ENCODE measurements at places on chromosomes 2 and 18.

DNA sequence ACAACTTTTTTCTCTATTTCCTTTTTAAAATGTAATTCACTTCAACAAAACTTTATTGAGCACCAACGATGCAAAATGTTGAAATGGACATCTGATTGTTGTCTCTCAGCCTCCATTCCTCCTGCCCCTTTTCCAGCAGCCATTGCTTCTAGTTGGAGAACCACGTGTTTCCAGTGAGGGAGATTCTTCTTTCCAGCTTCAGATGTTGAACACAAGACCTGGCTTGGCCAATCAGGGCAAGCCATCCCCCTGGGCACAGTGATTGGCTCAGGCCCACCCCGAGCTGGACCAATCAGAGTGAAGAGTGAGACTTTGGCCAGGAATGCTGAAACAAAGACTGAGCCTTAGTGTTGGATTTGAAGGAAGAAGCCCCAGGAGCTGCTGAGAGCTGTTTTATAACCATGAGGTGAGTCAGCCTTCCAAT, 59.0 kb downstream of the E2F6 start:
- DNase-seq: no peak

DNA sequence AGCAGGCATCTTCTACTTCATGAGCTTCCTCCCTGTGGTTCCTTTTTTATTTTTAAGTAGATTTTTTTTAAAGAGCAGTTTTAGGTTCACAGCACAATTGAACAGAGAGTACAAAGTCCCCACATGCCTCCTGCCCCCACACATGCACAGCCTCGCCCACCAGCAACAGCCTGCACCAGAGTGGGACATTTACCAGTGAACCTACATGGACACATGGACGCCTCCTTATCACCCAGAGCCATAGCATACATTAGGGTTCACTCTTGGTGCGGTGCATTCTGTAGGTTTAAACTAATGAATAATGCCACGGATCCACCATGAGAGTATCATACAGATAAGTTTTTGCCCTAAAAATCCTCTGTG, 40.9 kb downstream of the HS1BP3 start:
- DNase-seq: no peak

DNA sequence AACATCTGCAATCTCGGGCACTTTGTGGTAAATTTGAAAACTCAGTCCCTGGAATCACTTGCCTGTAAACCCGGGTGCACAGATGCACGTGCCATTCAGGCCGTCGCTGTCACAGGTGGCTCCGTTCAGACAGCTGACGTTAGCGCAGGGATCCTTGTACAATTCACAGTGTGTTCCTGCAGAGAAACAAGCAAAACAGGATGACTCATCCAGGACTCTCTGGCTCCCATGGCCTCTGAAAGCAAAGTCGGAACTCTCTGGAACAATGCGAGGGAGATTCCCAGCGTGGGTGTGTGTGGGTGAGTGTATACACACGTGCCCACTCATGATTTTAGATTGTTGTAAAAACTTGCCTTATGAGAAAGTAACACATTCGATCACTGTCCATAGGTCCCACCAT, 136.1 kb upstream of the PID1 start:
- DNase-seq: no peak

GRCh38 chr18:78772360-78773302, 207.0 kb upstream of the SALL3 start:
- DNase-seq: no peak

GRCh38 chr18:36511791-36512352, 214.4 kb downstream of the FHOD3 start:
- no peak for DNase-seq

DNA sequence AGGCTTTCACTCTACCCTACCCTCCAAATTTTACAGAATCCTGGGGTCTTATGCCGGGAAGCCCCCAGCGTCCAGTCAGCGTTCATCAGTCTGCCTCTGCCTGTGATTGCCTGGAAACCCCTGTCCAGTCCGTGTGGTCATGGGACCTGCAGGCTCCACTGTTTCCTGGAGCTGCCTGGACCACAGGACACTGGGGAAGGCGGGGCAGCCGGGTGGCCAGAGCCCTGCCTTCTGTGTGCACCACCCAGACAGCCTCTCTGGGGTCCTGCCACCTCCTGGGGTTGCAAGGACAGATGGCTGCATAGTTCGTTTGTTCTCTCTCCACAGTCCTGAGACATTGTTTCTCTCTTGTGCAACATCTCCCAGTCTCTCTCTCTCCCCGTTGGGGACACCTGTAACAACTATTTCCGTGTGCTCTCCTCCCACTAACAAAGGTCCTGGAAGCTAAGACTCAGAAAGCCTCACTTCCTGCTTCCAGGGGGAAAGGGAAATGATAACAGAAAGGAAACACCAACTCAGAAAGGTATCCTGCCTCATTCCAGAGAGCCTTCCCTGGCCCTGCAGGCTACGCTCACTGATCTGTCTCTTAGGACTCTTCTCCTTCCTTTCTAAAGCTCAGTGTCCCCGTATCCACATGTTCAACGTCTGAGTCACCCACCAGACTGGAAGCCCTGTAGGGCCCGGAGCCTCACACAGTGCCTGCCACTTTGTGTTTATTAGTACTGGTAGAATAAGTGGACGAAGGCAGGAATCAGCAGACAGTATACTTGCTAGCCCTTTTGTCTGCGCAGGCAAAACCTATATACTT, 192.8 kb upstream of the RAB12 start:
- DNase-seq: no peak

- DNase-seq: no peak
Observed at GRCh38 chr2:133886735-133887675, 318.7 kb upstream of the NCKAP5 start.

DNA sequence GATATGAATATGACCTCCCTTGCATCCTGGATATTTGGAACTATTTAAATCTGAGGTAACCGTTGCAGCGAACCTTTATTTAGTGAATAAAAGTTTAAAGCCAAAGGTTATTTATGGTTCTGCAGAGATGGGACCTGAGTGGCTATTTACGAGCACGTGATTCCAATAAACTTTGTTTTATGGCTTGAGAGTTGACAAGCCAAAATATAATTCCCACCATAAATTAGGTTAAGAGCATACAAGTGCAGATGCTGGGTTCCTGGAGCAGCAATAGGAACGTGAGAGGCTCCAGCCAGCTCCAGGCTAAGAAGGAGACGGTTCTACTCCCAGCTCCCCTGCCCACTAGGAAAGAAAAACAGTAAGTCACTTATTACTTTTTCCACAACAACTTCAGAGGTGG, 5.2 kb upstream of the HOXD4 start:
- no peak for DNase-seq

GRCh38 chr2:38438133-38438882, 61.2 kb upstream of the ATL2 start:
- no peak for DNase-seq

DNA sequence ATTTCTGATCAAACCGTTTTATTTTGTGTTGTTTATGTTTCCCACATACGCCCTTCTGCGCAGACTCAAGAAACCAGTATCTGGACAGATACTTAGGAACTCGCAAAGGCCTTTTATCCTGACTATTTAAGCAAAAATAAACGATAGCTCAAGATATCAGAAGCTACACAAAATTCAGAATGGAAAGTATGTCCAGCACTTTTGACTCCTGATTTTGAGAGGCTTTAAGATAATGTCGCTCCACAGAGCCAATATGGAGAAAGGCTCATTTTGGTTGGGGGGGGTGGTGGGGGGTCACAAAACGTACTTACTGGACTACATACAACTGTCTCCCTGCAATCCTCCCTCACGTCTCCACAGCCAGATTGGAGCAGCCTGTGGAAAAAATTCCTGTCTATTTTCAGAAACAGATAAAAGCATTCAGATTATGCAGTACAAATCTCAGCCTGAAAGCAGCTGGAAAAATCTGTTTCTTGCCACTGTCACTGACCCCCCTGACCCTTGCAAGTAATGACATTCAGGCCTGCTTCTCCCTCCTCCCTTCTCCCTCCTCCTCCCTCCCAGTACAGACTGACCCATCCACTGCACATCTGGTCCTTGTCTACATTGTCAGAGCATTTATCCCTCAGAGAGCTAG, 34.9 kb upstream of the LCLAT1 start:
- DNase-seq: no peak

DNA sequence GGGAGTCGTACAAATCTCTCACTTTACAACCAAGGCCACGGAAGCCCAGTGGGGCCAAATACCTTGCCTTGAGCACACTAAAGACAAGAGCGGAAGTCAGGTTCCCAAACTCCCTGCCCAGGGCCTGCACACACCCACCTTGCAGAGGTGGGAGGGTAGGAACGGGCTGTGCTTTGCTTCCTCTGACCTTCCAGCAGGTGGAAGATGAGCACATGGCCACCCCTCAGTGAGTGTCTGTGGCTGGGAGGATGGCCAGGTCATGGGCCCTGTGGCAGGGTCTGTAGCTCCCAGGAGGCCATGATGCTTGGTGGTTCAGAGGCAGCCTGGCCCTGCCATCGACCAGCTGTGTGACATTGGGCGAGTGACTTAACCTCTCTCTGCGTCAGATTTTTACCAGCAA, 218.2 kb downstream of the ZBTB7C start:
- DNase-seq: no peak

GRCh38 chr2:69797836-69798289, 31.6 kb upstream of the GMCL1 start:
- no peak for DNase-seq

DNA sequence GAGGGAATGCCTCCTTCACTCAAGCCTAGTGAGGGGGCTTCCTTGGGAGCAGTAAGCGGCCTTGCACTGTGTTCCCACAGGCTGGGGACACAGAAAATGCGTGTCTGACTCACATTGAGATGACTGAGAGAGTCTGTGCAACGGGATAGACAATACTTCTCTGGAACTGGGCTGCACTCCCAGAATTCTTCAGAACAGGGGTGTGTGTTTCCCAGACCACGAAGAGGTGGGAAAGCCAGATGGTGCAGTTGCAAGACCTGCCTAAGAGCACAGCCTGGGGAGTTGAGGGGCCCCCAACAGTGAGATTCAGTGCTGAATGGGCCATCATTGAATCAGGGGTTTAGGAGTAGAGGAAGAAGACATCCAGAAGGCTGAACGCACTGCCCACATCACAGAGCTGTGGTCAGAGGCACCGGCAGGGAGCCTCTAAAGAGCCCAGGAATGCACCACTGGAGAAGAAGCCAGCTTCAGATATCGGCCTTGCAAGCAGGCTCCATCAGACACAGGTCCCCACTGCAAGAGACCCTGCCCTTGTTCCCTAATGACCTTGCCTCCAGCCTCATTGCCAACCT, 36.6 kb upstream of the MRPL19 start:
- no peak for DNase-seq

DNA sequence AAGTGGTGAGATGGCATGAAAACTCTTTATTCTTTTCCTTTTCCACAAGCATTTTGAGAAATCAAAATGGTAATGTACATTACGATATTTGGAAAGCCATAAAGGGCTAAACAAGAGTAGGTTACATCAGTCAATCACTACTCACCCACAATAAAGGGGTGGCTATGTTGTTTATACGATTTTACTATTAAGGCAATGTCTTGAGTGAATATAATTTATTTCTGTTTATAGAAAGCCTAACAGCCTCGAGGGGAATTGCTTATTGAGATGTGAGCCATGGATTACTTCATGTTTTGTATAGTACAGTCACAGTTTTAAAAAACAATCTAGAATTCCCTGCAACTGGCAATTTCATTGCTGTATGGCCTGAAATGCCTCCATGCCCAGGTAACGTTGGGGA, 237.5 kb upstream of the RBBP8 start:
- DNase-seq: no peak

DNA sequence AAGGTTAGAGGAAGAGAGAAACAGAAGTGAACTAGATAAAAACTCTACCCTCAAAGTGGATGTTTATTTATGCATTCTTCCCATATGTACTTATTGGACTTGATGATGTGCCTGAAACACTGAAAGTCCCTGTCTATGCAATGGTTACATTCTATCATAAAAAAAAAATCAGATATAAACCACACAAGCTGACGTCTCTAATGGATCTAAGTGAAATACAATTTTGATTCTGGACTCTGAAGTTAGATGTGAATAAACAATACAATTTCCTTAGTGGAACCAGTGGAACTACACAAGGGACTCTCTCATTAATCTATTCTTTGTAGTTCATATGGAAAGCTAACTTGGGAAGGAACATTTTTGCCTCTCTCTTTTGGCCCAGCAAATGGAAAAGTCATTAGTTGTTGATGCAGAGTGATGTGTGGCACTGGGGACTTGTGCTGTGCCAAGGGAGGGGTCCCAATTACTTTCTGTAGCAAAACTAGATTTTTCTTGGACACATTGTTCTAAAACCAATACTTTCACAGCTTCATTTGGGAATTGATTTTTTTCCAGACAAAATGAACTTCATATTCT, 376.8 kb downstream of the TRIB2 start:
- DNase-seq: no peak

DNA sequence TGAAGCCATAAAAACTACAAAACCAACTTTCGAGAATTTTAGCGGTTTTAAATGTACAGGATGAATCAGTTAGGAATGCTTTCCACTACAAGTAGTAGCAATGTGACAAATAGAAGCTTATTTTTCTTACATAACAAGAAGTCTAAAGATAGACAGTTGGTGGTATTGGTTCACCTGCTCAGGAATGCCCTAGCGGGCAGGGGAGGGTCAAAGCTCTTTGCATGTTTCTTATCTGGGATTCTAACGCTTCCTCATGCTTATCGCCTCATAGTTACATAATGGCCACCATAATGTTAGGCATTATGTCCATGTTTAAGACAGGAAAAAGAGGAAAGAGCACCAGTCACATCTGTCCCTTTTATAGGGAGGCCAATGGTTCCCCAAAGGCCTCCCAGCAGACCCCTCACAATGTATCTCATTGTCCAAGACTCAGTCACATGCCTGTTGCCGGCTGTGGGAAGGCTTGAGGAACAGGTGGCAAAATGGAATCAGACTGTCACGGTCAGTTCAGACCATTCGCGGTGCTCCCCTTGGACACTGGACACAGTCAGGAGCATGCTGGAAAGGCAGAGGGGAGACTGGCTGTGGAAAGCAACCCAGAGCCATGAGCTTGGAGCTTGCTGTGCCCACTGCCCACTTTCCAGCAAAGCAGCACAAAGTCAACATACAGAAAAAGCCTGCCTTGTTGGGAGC, 69.4 kb upstream of the ODC1 start:
- no peak for DNase-seq

DNA sequence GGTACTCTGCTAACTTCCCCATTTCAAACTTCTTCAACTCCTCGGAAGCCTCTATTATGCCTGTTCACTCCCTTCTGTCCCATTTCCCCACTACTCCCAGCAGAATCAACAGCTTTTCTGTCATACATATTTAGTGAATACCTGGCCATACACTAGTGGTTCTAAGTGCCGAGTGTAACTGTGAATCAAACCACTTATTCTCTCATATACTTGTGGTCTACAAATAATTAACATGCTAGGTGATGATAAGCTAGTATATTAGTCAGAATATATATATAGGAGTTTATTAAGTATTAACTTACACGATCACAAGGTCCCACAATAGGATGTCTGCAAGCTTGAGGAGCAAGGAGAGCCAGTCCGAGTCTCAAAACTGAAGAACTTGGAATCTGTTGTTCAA, 150.7 kb downstream of the CCDC102B start:
- no peak for DNase-seq

- no peak for DNase-seq
Observed at GRCh38 chr18:66457245-66457644, 146.6 kb downstream of the CDH19 start.

- no peak for DNase-seq
Observed at GRCh38 chr2:72561621-72562318, 264.1 kb downstream of the EXOC6B start.
